HepG2 (cell line): ENCODE measurements at places on chromosomes 11 and 22. TPM values are rescaled to one million over a fixed set of nuclear protein-coding genes. Genes with fewer than 3 reads are reported as not detected.

DNA sequence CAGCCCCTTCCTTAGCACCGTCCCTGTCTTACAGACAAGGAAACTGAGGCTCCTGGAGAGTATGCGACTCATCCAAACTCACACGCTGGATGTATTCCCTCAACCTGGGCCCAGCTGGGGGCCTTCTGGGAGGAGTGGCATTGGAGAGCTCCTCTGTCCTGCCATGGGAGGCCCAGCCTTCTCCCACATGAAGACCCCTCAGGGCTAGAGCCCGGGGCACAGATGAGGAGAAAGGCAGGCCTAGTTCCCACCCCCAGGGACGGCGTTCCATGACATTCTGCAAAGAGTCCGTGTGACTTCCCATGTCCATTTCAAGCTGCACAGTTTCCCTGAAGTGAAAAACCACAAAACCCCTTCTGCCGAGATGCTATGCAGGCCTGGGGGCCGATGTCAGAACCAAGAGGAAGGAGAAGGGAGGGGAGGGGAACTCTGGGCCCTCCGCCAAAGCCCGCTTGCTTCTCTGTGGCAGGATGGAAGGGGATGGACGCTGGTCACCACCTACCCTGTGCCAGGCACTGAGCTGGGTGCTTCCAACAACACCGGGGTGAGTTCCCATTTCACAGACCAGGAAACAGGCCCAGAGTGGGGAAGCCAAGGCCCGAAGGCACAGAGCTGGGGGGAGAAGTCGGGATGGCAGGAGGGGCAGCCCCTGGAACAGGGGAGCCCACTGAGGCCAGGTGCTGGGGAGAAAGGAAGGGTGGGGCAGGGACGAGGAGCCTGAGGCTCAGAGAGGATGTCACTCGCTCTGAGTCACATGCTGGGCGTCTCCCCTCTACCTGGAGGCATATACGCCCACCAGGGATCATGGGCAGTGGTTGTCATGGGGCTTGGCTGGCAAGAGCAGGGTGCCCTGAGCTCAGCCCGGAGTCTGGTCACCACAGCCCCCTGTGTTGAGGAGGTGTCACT, 15.7 kb downstream of the RAC2 start:
- no peak overlapping the region for H3K4me3 ChIP-seq
- peaks cover 22% of the 10 kb centered on the region for H3K4me1 ChIP-seq
- H3K27me3 ChIP-seq, result peaks cover 6% of the 10 kb centered on the region; the same call in 1 of the 3 replicates
- H3K36me3 ChIP-seq, result no peaks in the 10 kb centered on the region
- DNase-seq, result no peak
- H3K27ac ChIP-seq, result no peak overlapping the region

DNA sequence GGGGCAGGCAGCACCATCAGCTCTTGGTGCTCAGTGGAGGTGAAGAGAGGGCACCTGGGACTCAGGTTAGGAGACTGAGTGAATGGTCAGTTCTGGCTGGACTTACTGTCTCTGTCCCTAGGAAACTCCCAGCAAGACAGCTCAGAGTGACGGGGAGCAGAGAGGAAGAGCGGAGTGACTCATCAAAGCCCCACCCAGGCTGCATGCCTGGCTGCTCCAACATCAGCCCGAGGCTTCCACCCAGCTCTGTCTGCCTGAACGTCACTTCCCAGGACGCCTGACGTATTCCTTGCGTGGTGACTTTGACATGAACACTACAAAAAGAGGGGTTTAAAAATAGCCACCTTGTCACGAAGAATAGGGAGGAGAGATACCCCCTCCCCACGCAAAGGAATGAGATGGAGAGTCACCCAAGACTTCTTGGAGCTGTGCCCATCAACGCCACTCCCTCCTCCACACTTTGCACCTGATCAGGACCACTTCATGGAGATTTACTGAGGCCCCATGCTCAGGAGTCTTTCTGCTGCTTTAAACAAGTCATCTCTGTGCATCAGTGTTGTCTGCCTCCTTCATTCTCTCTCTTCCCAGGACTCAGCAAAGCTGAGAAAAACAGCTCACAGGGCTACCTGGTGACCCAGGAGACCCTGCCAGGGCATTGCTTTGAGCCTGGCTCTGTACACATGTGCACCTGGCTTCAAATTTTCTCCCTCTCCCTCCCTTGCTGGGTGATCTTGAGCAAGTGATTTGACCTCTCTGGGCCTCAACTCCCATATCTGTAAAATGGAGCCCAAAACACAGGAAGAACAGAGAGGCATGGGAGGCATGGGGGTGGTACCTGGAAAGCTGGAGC, 83.1 kb downstream of the MN1 start:
- no peak overlapping the region for H3K4me3 ChIP-seq
- no peak overlapping the region for H3K27ac ChIP-seq
- no peaks in the 10 kb centered on the region for H3K36me3 ChIP-seq
- peaks cover 13% of the 10 kb centered on the region for H3K4me1 ChIP-seq

GRCh38 chr22:48357196-48357595, 1470.5 kb downstream of the BRD1 start:
- H3K4me3 ChIP-seq, result no peak overlapping the region
- H3K4me1 ChIP-seq, result no peaks in the 10 kb centered on the region
- DNase-seq, result no peak
- no peaks in the 10 kb centered on the region for H3K36me3 ChIP-seq
- peaks cover 6% of the 10 kb centered on the region for H3K27me3 ChIP-seq

DNA sequence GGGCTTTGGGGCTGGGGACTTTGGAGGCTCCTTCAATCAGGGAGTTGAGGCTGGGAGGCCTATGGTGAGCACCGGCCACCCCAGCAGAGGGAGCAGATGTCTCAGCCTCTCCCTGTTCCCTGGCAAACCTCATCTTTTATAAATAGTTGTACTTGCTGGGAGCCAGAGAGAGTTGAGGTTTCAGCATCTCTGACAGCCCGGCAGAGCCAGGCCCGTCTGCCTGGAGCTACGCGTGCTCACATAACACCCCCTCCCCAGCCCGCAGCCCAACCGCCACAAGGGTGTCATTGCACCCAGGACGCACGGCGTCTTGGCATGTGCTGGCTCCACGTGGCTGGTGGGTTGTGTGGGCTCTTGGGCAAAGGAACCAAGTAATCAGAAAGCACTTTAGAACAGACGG, 127.1 kb downstream of the CHST1 start:
- H3K4me3 ChIP-seq, result no peak overlapping the region
- H3K27me3 ChIP-seq, result no peaks in the 10 kb centered on the region
- H3K27ac ChIP-seq, result no peak overlapping the region
- H3K4me1 ChIP-seq, result no peaks in the 10 kb centered on the region

Gene VSIG10L2
- total RNA-seq, result not detected in 2 replicates

DNA sequence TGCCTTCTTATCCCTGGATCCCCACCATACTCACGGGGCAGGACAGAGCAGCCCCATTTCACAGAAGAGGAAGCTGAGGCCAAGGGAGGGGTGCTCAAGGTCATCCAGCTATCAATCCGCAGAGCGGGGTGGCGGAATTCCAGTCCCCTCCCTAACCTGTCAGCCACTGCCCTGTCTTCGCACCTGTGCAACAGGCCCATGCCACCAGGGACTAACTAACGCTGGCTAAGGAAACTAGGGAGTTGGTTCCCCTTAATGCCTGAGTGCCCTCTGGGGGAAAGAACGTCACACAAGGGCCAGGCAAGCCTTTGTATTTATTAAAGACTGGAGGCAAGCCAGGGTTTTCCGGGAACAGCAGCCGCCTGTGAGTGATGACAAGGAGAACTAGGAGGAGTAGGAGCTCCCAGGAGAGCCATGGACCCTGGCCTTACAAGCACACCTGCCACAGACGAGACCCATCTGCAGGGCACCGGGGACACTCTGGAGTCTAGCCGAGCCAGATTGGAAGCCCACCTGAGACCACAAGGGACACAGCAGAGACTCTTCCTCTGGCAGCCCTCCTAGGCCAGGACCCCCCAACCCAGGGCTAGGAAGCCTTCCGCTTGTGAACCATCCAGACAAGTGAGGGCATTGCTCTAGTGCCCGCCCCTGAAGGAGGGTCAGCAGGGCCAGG, 64.4 kb downstream of the MYH9 start:
- H3K36me3 ChIP-seq, result peaks cover 96% of the 10 kb centered on the region
- H3K4me3 ChIP-seq, result no peak overlapping the region
- H3K27ac ChIP-seq, result no peak overlapping the region

- H3K27me3 ChIP-seq, result no peaks in the 10 kb centered on the region
- H3K4me3 ChIP-seq, result no peak overlapping the region
- H3K27ac ChIP-seq, result no peak overlapping the region
- peaks cover 3% of the 10 kb centered on the region; the same call in 1 of the 2 replicates for H3K4me1 ChIP-seq
These were observed 7.8 kb upstream of the PYGM start for GRCh38 chr11:64767344-64768299.

GRCh38 chr22:33562501-33562900, 357.8 kb downstream of the LARGE1 start:
- H3K27me3 ChIP-seq, result no peaks in the 10 kb centered on the region
- peaks cover 50% of the 10 kb centered on the region for H3K4me1 ChIP-seq
- no peaks in the 10 kb centered on the region for H3K36me3 ChIP-seq
- DNase-seq, result no peak

DNA sequence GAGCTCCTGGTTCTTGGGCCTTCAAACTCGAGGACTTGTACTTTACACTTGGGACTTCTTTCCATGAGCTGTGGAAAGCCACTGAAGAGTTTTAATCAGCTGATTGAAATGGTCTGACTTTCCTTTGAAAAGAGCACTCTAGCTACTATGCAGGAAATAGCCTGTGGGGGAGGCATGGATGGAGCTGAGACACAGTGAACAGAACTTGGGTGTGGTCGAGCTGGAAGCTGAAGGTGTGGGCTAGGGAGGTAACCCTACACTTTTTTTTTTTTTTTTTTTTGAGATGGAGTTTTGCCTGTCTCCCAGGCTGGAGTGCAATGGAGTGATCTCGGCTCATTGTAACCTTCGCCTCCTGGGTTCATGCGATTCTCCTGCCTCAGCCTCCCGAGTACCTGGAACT, 17.5 kb upstream of the CAPRIN1 start:
- H3K27me3 ChIP-seq, result no peaks in the 10 kb centered on the region
- no peak overlapping the region for H3K27ac ChIP-seq
- peaks cover 7% of the 10 kb centered on the region for H3K4me1 ChIP-seq

GRCh38 chr11:11845551-11845950, 3.8 kb downstream of the USP47 start:
- no peaks in the 10 kb centered on the region for H3K27me3 ChIP-seq
- H3K36me3 ChIP-seq, result no peaks in the 10 kb centered on the region
- no peak for DNase-seq

- H3K4me1 ChIP-seq, result peaks cover 15% of the 10 kb centered on the region
- no peaks in the 10 kb centered on the region for H3K27me3 ChIP-seq
- peaks cover 5% of the 10 kb centered on the region; the same call in 1 of the 3 replicates for H3K36me3 ChIP-seq
- DNase-seq, result no peak
These were observed 97.4 kb upstream of the SLC6A5 start for GRCh38 chr11:20501971-20502370.

DNA sequence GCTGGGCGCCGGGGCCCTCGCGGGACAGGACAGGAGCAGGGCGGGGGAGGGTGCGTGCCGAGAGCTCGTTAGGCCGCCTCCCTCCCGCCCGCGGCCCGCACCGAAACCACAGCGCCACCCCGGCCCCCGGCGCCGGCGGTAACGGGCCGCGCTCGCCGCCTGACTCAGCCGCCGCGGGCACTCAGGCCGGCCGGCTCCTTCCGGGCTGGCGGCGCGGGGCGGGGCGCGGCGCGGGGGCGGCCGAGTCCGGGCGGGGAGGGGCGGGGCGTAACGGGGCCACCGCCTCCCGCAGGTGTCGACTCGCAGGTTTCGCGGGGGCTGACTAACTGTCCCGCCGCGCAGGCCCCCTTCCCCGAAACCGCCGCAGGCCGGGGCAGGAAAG, at the start of gene AP5B1:
TSS of gene AP5B1 (minus strand) at position 207 of the 382 bp plus-strand sequence. CDS start 385 bp downstream, outside the sequence.
- peak within 1 kb of the TSS; percentile 62 for H3K4me3 ChIP-seq
- peaks cover 50% of the 10 kb centered on the region for H3K4me1 ChIP-seq
- H3K27ac ChIP-seq, result peak within 1 kb of the TSS; percentile 61
- peaks cover 3% of the 10 kb centered on the region; the same call in 1 of the 2 replicates for H3K27me3 ChIP-seq
- H3K36me3 ChIP-seq, result no peaks in the 10 kb centered on the region

Gene TPP1
- total RNA-seq, result 13.9 and 14.4 TPM in 2 replicates

- H3K27ac ChIP-seq, result no peak overlapping the region
- H3K36me3 ChIP-seq, result no peaks in the 10 kb centered on the region
- no peaks in the 10 kb centered on the region for H3K4me1 ChIP-seq
- no peak overlapping the region for H3K4me3 ChIP-seq
- no peak for DNase-seq
These were observed 12.0 kb upstream of the ANO3 start for GRCh38 chr11:26319906-26320305.

- peaks cover 97% of the 10 kb centered on the region for H3K4me1 ChIP-seq
- DNase-seq, result peak; percentile 54
- peak overlapping the region; percentile 99 for H3K27ac ChIP-seq
- no peaks in the 10 kb centered on the region for H3K27me3 ChIP-seq
- no peak overlapping the region for H3K4me3 ChIP-seq
These were observed 31.8 kb upstream of the FCHSD2 start for GRCh38 chr11:73173755-73174494.

Gene FOXRED2
- total RNA-seq, result 20.8 and 28.1 TPM in 2 replicates

DNA sequence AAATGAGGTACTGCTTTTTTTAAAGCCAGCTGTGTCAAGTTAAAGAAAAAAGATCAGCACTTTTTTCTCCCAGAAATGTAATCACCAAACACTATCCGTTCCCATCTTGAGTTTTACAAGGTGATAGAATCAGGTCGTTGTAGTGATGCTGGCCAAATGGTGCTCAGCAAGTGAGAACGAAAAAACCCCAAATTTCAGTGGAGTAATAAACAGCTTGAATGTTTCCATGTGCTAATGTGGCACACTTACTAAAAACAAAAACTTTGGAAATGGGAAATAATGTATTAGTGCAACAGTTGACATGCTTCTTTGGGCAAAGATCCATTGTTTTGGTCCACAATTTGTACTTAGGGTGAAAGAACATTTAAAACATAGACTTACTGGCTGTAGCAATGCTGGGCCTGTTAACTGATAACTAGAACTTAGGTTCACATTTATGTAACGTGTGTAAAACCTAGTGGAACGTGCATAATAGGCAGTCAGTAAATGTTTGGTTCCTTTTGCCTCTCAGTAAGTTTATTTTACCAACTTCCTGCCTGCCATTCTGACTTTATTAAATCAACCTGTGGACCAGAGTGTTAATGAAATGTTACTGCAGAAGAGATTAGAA, 15.4 kb upstream of the GDPD4 start:
- H3K4me1 ChIP-seq, result peaks cover 8% of the 10 kb centered on the region; the same call in 1 of the 2 replicates
- H3K27ac ChIP-seq, result no peak overlapping the region
- no peak overlapping the region for H3K4me3 ChIP-seq
- H3K36me3 ChIP-seq, result no peaks in the 10 kb centered on the region
- H3K27me3 ChIP-seq, result no peaks in the 10 kb centered on the region
- no peak for DNase-seq

DNA sequence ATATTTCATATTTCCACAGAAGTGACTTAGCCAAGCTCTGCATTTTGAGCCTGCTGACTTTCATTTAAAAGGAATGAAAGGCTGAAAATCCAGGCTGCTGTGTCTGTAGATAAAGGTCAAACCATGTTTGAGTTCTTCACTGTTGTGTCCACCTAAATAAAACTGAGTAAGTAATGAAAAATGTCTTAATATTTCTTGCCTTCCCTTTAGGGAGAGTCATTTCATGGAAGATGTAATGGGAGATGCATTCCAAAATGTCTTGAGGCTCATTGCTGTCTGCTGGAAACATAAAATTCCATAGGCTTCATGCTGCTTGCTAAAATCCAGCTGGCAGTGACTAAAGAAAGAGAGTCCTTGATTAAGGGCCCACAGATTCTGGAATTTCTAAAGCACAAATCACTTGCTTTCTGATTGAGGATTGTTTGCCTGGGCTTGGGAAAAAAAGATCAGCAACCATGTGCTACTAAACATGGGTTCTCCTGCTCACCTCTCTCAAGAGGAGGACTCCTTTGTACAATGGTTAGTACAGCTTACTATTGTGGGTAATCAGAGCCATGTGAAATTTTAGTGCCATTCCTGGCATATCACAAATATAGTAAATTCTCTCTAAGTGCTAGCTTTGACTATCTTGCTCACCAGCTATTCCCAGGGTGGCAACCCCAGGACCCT, 56.9 kb downstream of the PANX1 start:
- H3K27ac ChIP-seq, result no peak overlapping the region
- no peaks in the 10 kb centered on the region for H3K27me3 ChIP-seq
- no peak for DNase-seq
- no peak overlapping the region for H3K4me3 ChIP-seq
